ENCODE measurements at places on chromosomes 5 and 9. TPM values are rescaled to one million over a fixed set of nuclear protein-coding genes. Genes with fewer than 3 reads are reported as not detected.

GRCh38 chr9:136521537-136521936, 24.3 kb downstream of the NOTCH1 start:
- no peak for DNase-seq

GRCh38 chr5:80915716-80916115, 44.4 kb upstream of the RASGRF2 start:
- DNase-seq, result peak; percentile 53

DNA sequence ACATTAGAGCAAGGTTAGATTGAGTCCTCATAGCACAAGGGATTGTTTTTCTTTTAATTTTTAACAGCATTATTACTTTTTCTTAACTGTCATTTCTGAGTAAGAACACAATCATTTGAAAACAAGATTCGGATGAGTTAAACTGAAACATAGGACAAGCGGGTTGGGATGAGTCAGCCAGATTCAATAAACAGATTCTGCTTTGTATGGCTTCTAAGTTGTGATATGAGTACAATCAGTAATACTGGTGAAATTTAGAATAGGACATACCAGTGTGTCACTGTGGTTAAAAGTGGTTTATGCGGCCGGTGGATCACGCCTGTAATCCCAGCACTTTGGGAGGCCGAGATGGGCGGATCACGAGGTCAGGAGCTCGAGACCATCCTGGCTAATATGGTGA, 364.3 kb upstream of the CDH10 start:
- DNase-seq, result peak; percentile 0

- no peak for DNase-seq
Measured at GRCh38 chr9:127518091-127518856, 67.0 kb downstream of the LRSAM1 start.

- no peak for DNase-seq
Measured at GRCh38 chr9:131254626-131255025, 21.7 kb downstream of the FAM78A start.

DNA sequence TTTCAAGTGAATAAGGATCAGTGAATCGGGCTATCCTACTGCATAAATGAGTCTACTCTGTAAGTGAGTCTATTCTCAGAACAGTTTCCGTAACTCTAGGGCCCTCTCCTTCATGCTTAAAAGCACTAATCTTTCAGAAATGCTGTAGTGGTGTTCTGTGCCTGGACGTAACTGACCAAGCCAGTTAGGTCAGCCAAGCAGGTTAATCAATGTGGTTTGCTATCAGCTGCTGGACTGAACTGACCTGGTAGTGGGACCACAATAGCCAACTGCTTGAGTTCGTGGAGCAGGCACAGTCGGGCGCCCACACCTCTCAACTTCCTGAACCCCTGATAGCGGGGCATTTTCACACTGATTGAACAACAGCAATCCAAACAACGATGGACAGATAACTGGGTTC, 6.8 kb downstream of the SLC1A3 start:
- DNase-seq, result no peak

DNA sequence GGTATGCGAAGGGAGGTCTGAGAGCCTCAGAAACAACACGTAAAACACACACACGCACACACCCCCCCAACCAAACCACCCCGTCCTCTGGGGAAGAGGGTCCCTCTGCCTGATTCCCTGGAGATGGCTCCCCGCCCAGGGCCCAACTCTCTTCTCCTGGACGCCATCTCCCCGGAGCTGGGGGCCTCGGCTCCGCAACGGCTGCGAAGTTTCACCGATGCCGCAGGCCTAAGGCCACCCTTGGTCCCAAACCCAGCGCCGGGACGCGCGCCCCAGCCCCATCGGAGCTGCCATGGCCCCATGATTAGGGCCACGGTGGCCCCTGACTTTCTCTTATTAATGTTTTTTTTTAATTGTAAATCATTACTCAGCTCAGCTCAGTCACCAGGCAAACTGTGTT, 181.4 kb upstream of the TBCA start:
- no peak for DNase-seq

GRCh38 chr5:45260292-45260691, 435.9 kb downstream of the HCN1 start:
- DNase-seq, result no peak

DNA sequence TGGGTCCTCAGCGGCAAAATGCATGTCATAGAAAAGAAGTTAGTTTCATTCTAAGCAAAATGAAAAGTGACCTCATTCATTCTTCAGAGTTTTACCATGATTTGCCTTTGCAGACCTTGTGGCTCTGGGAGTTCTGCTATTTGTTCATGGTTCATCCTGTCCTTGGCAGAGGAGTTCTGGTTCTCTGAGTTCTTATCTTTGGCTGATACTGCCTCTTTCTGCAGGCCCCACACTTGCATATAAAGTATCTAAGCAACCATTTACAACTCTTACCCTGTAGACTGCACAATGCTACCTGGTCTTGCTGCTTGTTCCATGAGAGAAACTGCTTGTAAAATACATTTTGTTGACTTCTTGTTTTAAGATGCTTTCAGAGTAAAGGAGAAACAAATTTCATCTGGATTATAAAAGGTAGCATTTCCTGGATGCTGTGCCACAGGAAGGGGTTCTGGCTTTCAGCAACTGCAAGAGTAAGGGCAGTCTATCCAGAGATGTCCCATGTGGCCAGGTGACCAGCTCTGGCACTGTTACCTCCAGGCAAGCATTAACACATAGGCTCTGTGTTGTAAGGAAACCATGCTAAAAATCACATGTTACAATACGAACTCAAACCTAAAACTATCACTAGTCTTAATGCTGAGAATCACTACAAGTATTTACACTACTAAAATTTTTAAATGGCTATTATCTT, 513.2 kb downstream of the SPOCK1 start:
- no peak for DNase-seq

DNA sequence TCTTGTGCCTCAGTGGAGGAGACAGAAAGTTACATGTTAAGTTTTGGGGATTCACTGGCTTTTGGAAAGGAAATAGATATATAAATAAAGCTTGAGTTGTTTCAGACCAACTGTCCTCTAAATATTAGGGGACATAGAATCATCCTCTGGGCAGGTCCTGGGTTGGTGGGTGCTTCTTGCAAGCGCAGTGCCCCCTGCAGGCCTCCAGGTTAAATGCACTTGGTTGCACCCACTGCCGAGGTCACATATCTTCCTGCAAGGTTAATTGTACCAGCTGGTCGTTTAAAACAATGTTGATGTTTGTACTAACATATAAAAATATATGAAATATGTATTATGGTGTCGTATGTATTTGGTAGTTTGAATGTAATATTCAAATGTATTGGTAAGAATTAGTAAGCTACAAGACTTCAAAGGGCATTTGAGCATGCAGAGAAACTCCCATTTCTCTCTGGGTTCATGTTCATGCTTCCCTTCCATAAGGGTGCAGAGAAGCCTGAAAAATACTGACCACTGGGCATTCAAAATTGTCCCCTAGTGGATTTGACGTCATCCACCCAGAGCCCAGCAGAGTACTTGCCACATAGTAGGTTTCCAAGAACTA, 87.0 kb downstream of the ZNF618 start:
- DNase-seq, result peak; percentile 62

GRCh38 chr9:123208626-123209174, 59.7 kb downstream of the STRBP start:
- no peak for DNase-seq

DNA sequence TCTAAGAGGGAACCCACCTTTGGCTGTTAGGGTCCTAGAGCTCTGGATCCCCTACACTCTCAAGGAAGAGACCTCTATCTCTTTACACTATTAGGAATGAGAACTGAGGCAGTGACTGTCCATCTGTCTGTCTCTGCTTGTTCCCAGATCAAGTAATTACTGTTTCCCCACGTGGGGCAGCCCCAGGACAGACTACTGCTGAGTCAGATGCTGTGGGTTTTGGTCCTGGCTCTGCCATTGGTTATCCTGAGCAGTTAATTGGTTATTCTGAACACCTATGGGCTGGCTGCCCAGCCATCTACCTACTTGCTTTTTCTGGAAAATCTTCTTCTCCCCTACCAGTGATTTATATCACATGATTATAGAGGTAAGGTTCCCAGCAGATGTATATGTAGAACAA, 33.3 kb downstream of the FBXO10 start:
- peak; percentile 7 for DNase-seq

DNA sequence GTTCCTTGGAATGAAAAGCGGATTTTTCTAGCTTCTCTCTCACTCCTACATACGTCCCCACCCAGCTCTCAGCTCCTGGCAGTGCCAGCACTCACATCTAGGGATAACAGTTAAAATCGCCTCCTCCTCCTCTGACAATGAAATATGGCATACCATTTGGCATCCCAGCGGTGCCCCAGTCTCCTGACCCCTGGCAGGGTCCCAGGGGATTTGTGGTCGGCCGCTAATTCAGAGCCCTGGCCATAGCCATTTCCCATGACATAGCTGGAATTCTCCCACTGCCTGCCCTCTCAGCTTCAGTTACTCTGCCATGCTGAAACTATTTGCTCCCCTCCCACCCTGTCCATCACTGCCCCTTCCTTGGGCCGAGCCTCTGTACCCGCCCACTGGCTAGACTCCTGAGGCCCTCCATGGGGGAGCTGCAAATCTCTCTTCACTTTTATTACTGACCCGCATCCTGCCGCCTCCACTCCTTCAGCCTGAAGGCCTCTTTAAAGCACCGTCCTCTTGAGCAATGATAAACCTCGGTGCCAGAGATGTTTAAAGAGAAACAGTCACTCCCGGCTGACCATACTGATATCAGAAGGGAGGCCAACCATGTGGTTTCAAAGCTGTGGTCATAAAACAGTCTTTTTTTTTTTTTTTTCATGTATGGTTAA, 139.8 kb downstream of the SLIT3 start:
- DNase-seq, result peak; percentile 96

GRCh38 chr5:54720341-54720740, 202.8 kb downstream of the SNX18 start:
- DNase-seq, result no peak

DNA sequence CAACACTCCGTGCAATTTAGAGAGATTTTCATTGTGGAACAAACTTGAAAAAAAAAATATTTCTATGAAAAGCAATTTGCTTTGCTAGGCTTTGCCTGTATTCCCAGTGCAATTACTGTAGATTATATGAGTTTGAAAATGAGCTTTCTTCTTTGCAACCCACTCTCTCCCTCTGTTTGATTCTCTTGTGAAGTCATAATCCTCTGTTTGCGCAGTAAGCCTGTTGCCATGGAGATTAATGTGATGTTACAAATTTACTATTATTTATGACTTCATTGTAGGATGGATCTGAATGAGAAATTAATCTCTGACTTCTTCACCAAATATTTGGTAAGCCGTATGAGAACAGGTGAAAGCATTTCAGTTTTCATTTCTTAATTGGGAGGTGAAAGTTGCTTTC, 320.3 kb downstream of the SPATA31D1 start:
- DNase-seq, result no peak

DNA sequence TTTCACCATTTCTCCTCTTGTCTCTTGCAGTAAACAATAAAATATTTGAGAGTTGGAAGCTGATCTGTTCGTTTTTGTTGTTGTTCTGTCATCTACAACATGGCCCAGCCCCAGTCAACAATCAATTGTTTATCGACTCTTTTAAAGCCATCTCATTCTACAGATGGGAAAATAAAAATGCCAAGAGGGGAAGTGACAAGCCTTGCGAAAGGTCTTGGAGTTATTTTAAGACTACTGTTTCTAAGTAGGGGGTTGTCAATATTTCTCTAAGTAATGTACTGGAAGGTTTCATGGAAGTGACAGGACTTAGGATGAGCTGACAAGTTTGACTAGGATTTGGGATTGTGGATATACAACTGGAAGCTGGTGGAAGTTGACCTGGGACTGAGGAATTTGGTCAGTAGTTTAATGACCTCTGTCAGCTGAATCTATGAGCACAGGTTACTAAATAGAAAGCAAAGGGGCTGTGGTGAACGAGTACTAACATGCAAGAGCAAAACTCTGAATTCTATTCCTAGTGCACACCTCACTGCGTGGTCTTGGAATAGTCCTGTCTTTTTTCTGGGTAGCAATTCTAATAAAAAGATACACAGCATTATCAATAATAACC, 57.5 kb upstream of the ADRB2 start:
- no peak for DNase-seq

- DNase-seq, result no peak
Measured at GRCh38 chr9:113537229-113537810, 73.8 kb downstream of the RGS3 start.

GRCh38 chr5:13529300-13529699, 415.2 kb downstream of the DNAH5 start:
- no peak for DNase-seq

- DNase-seq, result peak; percentile 17
Measured at GRCh38 chr9:23683611-23684061, 142.4 kb downstream of the ELAVL2 start.

DNA sequence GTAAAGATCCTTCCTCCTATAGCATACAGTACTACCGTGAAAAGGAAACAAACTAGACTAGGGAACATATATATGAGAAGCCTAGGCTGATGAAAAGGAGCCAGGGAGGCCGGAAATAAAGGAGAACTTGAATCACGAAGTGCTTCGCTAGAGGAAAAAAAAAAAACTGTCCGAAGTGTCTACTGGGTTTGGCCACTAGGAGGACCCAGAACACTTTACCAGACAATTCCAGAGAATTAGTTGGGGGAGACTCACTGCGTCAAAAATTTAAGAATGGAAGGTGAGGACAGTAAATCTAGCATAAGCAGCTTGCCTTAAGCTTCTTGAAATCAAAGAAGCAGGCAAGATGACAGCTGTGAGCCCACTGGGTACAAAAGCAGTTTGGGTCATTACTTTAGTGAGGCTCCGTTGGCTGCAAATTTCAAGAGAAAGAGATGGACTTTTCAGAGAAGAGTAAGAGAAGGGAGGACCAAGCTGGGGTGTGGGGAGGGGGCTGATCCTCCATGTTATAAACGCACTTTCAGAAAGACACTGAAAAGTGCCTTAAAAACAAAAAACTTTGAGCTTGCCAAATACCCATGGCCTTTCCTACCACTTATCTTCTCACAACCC, 47.4 kb downstream of the P4HA2 start:
- peak; percentile 73 for DNase-seq

- no peak for DNase-seq
Measured at GRCh38 chr5:170448221-170448620, 55.6 kb upstream of the KCNIP1 start.

GRCh38 chr9:124611106-124611505, 103.9 kb upstream of the NR5A1 start:
- DNase-seq, result no peak

- peak; percentile 92 for DNase-seq
Measured at GRCh38 chr5:137754188-137754960, at the start of gene HNRNPA0. Gene HNRNPA0, minus strand, starts transcription at chr5:137754363. Its CDS starts 297 bp downstream, at chr5:137754066.

DNA sequence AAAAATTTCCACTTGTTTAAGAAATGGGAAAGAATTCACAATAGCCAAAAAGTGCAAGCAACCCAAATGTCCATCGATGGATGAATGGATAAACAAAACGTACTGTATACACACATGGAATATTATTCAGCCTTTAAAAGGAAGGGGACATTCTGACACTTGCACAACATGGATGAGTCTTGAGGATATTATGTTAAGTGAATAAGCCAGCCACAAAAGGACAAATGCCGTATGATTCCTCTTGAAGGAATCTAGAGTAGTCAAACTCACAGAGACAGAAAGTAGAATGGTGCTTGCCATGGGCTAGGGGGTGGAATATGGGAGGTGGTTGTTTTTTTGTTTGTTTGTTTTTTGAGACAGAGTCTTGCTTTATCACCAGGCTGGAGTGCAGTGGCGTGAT, 3.8 kb upstream of the ATP6V0E1 start:
- DNase-seq, result peak; percentile 6

GRCh38 chr9:71271602-71272001, 150.2 kb upstream of the TRPM3 start:
- no peak for DNase-seq

PSD2 gene
- not detected for total RNA-seq

SLC45A2 gene
- 2.0 TPM for total RNA-seq

PHYHD1 gene
- 1.8 TPM for total RNA-seq

DEPDC1B gene
- 28.5 TPM for total RNA-seq

OTP gene
- total RNA-seq, result under 0.01 TPM

PDGFRB gene
- total RNA-seq, result 67.6 TPM

FAM81B gene
- total RNA-seq, result not detected

CSF1R gene
- total RNA-seq, result 4.3 TPM

ZDHHC11 gene
- 0.12 TPM for total RNA-seq
